GOT3 (cell line): ENCODE measurements at places on chromosomes 3 and 15.
A peak's percentile ranks its signal among the peaks of the same experiment; 100 is the strongest.

DNA sequence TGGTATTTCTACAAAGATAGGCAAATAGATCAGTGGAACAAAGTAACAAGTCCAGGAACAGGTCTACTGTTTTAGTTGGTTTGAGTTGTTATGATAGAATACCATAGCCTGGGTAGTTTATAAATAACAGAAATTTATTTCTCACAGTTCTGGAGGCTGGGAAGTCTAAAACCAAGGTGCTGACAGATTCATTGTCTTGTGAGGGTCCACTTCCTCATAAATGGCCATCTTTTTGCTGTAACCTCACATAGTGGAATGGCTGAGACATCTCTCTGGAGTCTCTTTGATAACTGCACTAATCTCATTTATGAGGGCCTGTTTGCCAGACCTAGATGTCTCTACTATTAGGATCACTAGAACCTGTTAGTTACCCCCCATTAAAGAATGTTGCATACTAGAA lies 152.3 kb upstream of the MYRIP start:
- no peak for DNase-seq

DNA sequence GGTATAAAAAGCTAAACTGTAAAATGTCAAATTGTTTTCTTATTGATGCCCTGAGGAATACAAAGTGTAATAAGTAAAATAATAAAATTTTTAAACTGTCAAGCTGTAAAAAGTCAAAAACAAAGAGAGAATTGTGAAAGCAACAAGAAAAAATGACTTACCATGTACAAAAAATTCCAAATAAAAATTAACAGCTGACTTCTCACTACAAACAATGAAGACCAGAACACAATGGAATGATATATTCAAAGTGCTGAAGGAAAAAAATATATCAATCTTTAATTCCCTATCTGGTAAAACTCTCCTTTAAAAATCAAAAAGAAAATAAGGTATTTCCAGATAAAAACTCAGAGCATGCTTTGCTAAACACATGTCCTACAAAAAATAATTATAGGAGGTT lies 883.5 kb downstream of the IGSF11 start:
- DNase-seq, result no peak

- DNase-seq, result no peak
These were observed 53.8 kb downstream of the SST start for GRCh38 chr3:187616307-187616972.

- peak; percentile 83 for DNase-seq
These were observed at the start of gene RPSA for GRCh38 chr3:39406368-39407258. Gene RPSA, plus strand, starts transcription at chr3:39406720. Its CDS starts 934 bp downstream, at chr3:39407654.

DNA sequence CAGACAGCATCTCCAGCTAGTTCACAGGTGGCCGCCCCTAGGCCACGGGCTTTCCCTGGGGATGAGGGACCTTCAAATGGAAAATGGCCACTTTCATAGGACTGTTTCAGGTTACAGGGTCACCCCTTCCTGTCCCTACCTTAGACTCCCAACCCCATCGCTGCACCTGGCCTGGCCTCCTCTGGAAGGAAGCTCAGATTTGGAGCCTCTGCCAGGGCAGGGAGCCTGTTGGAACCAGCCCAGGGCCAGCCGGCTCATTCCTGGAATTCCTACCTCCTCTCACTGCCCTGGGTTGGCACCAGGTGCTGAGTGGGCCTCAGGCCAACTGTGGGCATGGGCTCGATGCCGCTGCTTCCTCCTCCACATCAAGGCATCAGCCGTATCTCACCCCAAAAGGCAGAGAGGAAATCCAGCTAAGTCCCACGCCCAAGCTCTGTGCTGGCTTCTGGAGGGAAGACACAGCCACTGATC lies 42.2 kb downstream of the KLHL25 start:
- no peak for DNase-seq

GRCh38 chr3:143597774-143598652 lies 250.3 kb downstream of the SLC9A9 start:
- no peak for DNase-seq

DNA sequence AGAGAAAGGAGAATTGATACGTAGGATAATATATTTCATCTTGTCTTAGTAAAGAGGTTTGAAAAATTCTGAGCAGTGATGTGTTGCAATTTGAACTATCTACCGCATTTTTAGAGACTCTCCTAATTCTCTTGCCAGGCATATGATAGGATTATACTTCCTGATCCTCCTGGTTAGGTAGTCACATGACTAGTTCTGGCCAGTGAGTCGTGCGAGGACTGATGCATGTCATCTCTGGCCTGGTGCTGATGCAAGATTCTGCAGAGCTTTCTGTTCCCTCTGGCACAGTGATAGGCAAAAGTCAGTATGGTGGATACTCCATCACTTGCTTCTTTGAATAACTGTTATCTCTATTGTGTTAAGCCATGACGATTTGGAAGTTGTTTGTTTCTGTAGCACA lies 277.6 kb upstream of the NAALADL2 start:
- no peak for DNase-seq

GRCh38 chr3:161689584-161690298 lies 193.1 kb downstream of the OTOL1 start:
- DNase-seq, result no peak

- DNase-seq, result no peak
These were observed 7.6 kb downstream of the LPCAT4 start for GRCh38 chr15:34359416-34359815.

GRCh38 chr3:17749705-17750293 lies 7.4 kb upstream of the TBC1D5 start:
- DNase-seq, result no peak

DNA sequence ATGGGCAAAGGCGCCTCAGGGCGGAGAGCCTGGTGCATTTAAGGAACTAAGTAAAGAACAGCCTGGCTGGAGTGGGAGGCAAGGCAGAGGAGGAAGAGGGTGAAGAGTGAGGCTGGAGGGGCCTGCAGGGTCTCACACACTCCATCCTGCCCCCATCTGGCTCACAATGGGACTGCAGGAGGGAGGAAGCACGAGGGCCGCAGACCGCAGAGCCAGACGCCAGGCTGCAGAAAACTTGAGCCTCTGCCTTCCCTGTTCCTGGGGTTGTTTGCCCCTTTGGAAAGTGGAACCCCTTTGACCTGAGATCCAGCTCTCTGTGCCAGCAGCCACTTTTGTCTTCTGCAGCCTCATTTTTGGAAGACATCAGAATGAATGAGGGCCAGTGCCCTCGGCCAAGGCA lies 138.0 kb downstream of the SRGAP3 start:
- DNase-seq, result no peak

- no peak for DNase-seq
These were observed 44.5 kb downstream of the EAF1 start for GRCh38 chr3:15471861-15472260.

- DNase-seq, result no peak
These were observed 34.4 kb upstream of the GLCE start for GRCh38 chr15:69126054-69126469.

DNA sequence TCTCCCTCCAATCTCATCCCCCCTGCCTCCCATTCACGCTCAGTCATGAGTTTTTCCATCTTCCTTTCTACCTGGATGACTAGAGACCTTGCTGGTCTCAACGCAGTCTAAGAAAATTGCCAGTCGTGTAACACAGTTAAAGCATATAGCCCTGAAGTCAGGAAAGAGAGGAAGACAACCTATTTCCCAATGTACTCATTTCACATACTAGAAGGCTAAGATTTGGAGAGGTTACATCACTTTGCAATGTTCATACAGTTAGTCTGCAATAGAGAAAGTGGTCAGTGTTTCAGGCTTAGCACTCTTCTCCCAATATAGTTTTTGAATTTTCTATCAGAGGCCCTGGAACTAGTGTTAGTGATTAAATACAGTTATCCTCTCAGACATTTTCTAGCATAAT lies 278.6 kb downstream of the EDEM1 start:
- no peak for DNase-seq

DNA sequence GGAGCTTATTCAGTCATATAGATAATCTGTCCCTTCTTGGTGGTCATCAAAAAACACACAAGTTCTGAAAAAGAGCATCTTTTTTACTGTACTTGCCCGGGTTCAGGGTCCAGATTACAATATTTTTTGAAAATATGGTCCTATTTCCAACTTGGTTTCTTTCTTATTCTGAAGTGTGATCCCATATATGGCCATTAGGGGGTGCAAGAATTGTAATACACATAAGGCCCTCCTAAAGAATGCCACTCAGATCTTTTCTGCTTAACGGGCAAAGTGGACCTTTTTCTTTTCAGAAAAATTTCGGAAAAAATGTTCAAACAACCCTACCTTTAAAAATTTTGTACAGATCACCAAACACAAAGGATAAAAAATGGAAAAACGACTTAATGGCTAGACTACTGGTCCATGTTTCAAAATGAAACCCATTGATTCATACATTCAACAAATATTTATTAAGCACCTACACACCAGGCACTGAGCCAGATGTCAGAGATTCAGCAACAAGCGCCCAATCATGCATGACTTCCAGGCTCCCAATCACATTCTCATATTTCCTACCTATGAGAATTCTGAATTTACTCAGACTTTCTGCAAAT lies 102.0 kb upstream of the MYRIP start:
- no peak for DNase-seq

DNA sequence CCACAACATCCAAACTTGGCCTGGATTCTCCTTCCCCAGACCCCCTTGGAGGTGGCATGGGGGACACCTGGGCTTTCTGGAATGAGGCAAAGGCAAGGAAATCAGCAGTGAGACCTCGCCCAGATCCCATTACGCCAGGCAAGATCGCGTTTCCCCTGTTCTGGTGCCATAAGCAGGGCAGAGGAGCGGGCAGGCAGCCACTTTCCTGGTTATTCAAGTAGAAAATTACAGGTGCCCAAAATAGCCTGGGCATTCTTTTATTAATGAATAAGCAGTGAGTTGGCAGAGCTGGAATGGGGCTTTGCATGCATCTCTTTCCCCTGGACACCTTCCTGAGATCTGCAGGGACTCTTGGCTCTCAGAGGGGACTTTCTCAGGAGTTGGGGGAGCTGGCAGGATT lies 31.5 kb upstream of the FAM107A start:
- no peak for DNase-seq

GRCh38 chr3:127473244-127474024 lies 117.1 kb downstream of the TPRA1 start:
- DNase-seq, result no peak
